Pancreas (tissue), 10 donors: ENCODE measurements at places on chromosomes 6 and 20. TPM values are rescaled to one million over a fixed set of nuclear protein-coding genes. Genes with fewer than 3 reads are reported as not detected.

GRCh38 chr20:7399114-7399513 lies 541.1 kb downstream of the HAO1 start:
- no peaks in the 10 kb centered on the region for H3K4me1 ChIP-seq
- no peak for DNase-seq
- H3K4me3 ChIP-seq = no peak overlapping the region
- no peaks in the 10 kb centered on the region for H3K36me3 ChIP-seq

DNA sequence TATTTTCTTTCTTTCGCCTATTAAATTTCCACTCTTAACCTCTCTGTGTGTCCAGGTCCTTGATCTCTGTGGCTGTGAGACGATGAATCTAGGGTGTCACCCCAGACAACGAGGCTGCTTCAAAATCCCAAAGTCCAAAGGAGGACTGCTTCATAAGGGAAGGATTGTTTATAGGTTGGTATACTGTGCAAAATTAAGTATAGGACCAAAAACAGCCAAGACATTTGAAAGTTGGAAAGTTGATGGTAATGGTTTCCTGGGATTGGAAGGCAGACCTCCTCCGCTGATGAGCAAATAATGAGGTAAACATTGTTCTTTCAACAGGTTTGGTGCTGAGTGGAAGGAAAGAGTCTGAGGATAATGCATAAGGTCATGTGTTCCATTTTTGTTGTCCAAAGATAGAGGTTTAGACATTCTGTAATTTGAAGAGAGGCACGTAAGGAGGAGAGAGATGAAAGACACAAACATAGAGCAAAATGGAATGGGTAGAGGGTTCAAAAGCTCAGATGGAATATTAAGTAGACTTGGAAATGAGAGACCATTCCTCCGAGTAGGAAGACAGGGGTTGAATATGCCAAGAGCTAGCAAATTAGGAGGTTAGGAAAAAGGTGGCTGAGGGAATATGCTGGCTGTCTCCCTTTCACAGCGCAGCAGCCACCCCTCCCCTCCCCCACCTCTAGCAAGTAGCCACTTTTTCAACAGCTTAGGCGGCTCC lies 24.8 kb downstream of the ZNF311 start:
- no peaks in the 10 kb centered on the region for H3K36me3 ChIP-seq
- no peak overlapping the region for H3K4me3 ChIP-seq
- DNase-seq = no peak
- peaks cover 3% of the 10 kb centered on the region for H3K27me3 ChIP-seq
- H3K27ac ChIP-seq = peak overlapping the region; percentile 64

- H3K4me1 ChIP-seq = no peaks in the 10 kb centered on the region
- no peaks in the 10 kb centered on the region for H3K36me3 ChIP-seq
- H3K4me3 ChIP-seq = no peak overlapping the region
- peaks cover 3% of the 10 kb centered on the region for H3K27me3 ChIP-seq
These were observed 9.0 kb upstream of the GRM4 start for GRCh38 chr6:34154668-34155447.

DNA sequence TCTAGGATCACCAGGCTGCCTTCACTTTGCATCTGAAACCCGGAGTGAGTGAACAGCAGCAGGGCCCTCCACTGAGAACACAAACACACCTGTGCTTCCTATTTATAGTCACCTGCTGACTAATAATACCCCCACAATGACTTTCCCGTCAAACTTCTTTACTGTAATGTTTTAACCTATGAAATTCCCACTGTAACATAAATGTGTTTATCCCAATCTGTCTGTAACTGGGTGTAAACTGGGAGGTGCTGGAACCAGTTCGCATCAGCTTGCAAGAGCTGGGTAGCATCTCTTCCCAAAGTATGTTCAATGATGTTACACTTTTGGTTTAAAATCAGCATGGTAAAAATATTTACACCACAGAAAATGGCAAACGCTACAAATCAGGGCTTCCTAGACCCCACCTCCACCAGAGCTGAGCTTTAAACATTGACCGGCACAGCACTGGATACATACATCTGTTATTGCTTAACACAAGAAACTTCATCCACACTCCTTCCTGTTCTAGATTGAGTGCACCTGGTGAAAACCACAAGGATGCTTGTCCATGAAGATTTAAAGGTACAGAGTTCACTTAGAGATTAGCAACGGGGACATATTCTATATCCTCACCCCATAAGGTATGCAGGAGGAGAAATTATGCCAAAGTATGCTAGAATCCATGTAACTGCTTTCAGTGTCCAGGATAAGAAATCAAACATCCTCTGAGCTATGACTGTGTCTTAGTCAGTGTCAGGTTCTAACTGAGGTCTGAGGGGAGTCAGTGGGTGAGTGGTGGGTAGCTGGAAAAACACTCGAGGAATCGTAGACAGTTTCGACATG lies 79.0 kb downstream of the ALDH8A1 start:
- H3K27me3 ChIP-seq = no peaks in the 10 kb centered on the region
- no peaks in the 10 kb centered on the region for H3K4me1 ChIP-seq
- no peak for DNase-seq
- no peaks in the 10 kb centered on the region for H3K36me3 ChIP-seq
- H3K27ac ChIP-seq = no peak overlapping the region

The PAX1 gene
- total RNA-seq = not detected

The GFRA4 gene
- not detected for total RNA-seq

The SLC24A3 gene
- total RNA-seq = 0.56 TPM

- H3K4me3 ChIP-seq = no peak overlapping the region
- no peak for DNase-seq
- H3K27ac ChIP-seq = peak overlapping the region; percentile 64
- no peaks in the 10 kb centered on the region for H3K36me3 ChIP-seq
These were observed 86.2 kb upstream of the GPR6 start for GRCh38 chr6:109891924-109892323.

DNA sequence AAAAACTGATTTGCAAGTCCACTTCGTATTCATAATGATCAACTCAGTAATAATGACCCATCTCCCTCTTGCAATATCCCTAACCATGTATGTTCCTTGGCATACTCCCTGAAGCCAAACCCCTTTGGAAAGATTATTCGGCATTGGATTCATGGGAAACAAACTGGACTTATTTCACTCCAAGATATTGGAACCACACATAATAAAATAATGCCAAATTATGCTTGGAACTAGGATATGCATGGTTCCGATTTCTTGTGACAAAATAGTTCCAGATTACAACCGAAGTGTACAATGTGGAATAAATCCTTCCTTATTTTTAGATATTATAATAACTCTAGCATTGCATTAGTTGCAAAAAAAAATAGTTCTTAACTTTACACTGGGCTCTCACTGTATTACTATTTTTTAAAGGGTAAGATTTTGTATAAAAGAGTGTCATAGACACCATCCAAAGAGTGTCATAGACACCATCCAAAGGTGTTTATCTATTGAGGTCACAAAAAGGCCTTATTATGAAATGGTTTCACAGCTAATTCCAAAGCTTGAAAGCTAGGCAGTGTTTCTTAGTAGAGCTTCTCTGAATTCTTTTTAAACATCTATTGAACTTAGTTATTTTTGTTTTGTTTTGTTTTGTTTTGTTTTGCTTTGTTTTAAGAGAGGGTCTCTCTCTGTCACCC lies 410.9 kb upstream of the JARID2 start:
- H3K4me3 ChIP-seq = no peak overlapping the region
- no peaks in the 10 kb centered on the region for H3K27me3 ChIP-seq
- no peak for DNase-seq
- no peak overlapping the region for H3K27ac ChIP-seq
- H3K36me3 ChIP-seq = no peaks in the 10 kb centered on the region

The GJA10 gene
- not detected for total RNA-seq

DNA sequence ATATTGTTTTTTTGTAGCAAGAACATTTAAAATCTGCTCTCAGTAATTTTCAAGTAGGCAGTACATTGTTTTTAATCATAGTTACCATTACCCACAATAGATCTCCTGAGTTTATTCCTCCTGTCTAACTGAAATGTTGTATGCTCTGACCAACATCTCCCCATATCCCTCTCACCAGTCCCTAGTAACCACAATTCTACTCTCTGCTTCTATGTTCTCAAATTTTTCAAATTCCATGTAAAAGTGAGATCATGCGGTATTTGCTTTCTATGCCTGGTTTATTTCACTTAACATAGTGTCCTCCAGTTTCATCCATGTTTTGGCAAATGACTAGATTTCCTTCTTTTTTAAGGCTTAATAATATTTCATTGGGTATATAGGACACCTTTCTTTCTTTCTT lies 300.5 kb downstream of the KCNQ5 start:
- DNase-seq = no peak
- no peaks in the 10 kb centered on the region for H3K4me1 ChIP-seq
- H3K36me3 ChIP-seq = no peaks in the 10 kb centered on the region
- no peak overlapping the region for H3K27ac ChIP-seq

The COL20A1 gene
- not detected for total RNA-seq

GRCh38 chr20:35339007-35339406 lies 46.8 kb upstream of the FAM83C start:
- no peak overlapping the region for H3K27ac ChIP-seq
- no peaks in the 10 kb centered on the region for H3K4me1 ChIP-seq
- H3K36me3 ChIP-seq = no peaks in the 10 kb centered on the region
- no peak overlapping the region for H3K4me3 ChIP-seq
- DNase-seq = no peak
- no peaks in the 10 kb centered on the region for H3K27me3 ChIP-seq

DNA sequence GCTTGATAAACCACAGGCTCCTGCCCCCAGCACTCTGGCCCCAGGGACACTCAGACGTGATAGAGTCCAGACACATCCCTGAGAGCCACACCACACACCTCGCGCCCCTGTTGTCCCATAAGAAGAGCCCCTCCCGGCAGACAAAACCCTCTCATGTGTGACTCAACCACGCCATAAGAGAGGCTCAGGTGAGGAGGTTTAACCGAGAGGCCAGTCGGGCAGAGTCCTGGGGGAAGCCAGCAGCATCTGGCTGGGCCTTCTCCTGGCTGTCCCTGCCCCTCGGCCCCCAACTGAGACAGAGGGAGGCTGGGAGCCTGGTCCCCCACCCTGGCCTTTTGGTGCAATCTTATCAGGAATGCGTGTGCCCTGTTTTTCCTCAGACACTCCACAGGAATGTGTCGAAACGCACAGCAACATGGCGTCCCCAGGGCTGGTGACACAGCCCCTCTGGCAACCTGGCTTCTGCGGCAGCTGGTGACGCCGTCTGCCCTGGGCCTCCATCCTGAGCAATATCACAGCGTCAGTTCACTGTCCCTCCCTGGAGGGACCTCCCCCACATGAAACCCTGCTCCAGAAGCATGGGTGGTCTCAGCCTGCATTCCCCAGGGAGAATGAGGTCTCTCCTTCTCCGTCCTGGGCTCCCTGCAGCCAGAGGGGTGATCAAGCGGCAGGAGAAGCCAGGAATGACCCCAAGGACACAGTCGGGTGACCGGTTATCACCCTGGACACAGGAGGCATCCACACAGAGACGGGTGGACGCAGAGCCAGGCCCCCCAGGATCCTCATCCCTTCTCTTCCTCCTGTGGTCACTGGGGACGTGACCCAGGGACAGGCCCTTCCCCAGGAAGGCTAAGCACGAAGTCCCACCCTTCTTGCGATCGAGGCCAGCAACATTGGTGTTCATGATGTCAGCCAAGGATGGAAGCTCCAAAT lies 156.6 kb upstream of the AFDN start:
- H3K4me1 ChIP-seq = peaks cover under 1% of the 10 kb centered on the region
- H3K4me3 ChIP-seq = no peak overlapping the region
- H3K27me3 ChIP-seq = no peaks in the 10 kb centered on the region
- no peaks in the 10 kb centered on the region for H3K36me3 ChIP-seq

- H3K4me1 ChIP-seq = no peaks in the 10 kb centered on the region
- no peak overlapping the region for H3K4me3 ChIP-seq
- no peaks in the 10 kb centered on the region for H3K36me3 ChIP-seq
These were observed 140.3 kb upstream of the SULF2 start for GRCh38 chr20:47925593-47925992.

DNA sequence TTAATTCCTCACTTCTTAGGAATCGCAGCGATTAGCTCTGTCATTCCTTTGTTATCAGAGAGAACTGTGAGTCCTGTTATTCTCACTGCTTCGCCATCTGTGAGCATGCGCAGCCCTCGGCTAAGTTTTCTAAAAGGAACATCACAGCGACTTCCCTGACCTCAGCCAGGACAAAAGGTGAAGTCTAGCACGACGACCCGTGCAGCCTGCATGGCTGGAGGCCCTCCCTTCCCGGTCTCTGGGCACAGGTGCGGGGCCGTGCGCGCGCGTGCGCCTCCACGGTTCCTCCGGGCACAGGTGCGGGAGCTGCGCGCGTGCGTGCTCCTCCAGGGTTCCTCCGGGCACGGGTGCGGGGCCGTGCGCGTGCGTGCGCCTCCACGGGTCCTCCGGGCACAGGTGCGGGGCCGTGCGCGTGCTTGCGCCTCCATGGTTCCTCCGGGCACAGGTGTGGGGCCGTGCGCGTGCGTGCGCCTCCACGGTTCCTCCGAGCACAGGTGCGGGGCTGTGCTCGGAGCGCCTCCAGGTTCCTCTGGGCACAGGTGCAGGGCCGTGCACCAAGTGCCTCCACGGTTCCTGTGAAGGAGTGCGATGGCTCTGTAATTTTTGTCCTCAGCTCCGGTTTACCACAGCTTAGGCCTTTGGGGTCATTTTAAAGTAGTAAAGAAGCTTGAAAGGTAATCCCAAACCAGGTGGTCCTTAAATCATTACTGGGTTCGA lies 212.3 kb downstream of the ERMARD start:
- peak; percentile 1 for DNase-seq
- H3K27me3 ChIP-seq = no peaks in the 10 kb centered on the region
- H3K4me3 ChIP-seq = no peak overlapping the region
- H3K27ac ChIP-seq = no peak overlapping the region
- no peaks in the 10 kb centered on the region for H3K4me1 ChIP-seq

GRCh38 chr6:135176464-135176863 lies 4.6 kb upstream of the MYB start:
- no peaks in the 10 kb centered on the region for H3K27me3 ChIP-seq
- H3K4me1 ChIP-seq = no peaks in the 10 kb centered on the region
- DNase-seq = no peak
- H3K27ac ChIP-seq = no peak overlapping the region
- H3K36me3 ChIP-seq = no peaks in the 10 kb centered on the region

GRCh38 chr6:170253910-170254269 lies 37.0 kb downstream of the DLL1 start:
- no peaks in the 10 kb centered on the region for H3K36me3 ChIP-seq
- no peaks in the 10 kb centered on the region for H3K4me1 ChIP-seq

- no peaks in the 10 kb centered on the region for H3K36me3 ChIP-seq
- no peak for DNase-seq
- no peaks in the 10 kb centered on the region for H3K27me3 ChIP-seq
- H3K4me3 ChIP-seq = no peak overlapping the region
- no peak overlapping the region for H3K27ac ChIP-seq
These were observed 234.7 kb upstream of the FKBP1C start for GRCh38 chr6:62976566-62976965.

- H3K4me3 ChIP-seq = no peak overlapping the region
- no peak overlapping the region for H3K27ac ChIP-seq
- H3K27me3 ChIP-seq = no peaks in the 10 kb centered on the region
These were observed 73.2 kb downstream of the PHACTR3 start for GRCh38 chr20:59677586-59677985.

- H3K27me3 ChIP-seq = no peaks in the 10 kb centered on the region
- no peak overlapping the region for H3K27ac ChIP-seq
- no peaks in the 10 kb centered on the region for H3K4me1 ChIP-seq
- no peak overlapping the region for H3K4me3 ChIP-seq
These were observed 179.0 kb upstream of the FOXA2 start for GRCh38 chr20:22763257-22763906.
